ENCODE measurements at places on chromosomes 6 and 20.
A peak's percentile ranks its signal among the peaks of the same experiment; 100 is the strongest.

DNA sequence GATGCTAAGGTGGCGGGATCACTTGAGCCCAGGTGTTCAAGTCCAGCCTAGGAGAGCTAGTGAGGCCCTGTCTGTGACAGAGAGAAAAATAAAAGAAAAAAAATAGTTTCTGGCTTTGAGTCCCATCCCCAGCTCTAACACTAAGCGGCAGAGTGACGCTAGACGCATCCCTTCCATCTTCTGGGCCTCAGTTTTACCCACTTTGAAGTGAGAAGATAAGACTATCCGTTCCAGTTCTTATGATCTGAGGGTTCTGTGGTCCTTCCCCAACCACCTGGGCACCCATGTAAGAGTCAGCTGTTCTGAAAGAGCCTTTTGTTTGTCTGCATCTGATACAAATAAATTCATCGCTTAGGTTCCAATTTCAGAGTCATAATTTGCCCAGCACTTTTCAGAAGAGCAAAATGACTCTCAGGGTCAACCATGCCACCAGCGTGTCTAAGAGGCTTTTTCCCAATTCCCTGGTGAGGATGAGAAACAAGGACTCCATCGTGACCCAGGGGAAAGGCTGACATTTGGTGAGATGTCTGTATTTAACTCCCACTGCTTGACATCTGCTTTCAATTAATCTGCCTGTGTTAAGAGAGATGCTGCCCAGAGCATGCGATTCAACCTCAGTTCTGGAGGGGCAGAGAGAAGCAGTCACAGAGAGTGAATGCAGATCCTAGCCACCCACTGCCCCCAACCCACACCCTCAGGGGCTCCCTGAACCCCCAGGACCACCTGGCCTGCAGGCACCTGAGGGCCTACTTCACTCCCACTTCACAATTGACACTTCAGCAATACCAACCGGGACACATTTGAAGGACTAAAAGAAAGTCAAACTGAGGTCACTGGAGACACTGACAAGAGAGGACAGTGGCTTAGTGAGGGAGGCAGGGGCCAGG lies 131.6 kb upstream of the TOP1 start:
- no peak for DNase-seq

GRCh38 chr6:41672016-41672415 lies 33.7 kb downstream of the MDFI start:
- DNase-seq, result no peak

- no peak for DNase-seq
Measured at GRCh38 chr6:83303426-83303825, 110.3 kb downstream of the RWDD2A start.

- peak; percentile 2 for DNase-seq
Measured at GRCh38 chr6:96391776-96392360, 129.7 kb upstream of the UFL1 start.

DNA sequence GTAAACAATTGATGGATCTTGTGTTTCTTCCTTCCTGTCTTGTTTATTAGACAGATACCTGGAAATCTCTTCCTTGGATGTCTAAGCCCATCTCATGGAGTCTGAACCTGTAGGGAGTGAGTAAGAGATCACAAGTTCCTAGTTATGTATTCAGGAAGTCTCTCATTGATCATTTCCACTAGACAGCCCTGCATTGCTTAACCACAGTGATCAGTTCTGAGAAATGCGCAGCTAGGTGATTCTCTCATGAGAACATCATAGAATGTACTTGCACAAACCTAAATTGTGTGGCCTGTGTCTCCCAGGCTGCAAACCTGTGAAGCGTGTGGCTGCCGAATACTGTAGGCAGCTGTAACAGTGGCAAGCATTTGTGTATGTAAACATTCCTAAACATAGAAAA lies 39.1 kb downstream of the FAM120B start:
- DNase-seq, result no peak

DNA sequence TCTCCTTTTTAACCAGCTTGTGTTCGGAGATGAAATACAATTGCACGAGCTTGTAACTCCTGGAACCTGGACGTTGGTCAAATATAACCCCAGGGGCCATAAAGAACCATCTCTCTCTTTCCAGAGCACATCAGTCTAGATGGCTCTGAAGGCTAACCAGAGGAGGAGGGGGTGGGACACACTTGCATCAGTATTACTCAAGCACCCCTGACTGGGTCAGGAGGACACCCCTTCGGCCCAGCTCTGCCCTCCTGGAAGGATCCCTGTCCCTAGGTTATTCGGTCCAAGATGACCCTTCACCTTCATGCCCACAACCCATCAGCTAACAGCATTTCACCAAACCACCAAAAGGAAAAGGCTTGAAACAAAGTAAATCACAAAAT lies 67.1 kb downstream of the FYN start:
- DNase-seq, result no peak

DNA sequence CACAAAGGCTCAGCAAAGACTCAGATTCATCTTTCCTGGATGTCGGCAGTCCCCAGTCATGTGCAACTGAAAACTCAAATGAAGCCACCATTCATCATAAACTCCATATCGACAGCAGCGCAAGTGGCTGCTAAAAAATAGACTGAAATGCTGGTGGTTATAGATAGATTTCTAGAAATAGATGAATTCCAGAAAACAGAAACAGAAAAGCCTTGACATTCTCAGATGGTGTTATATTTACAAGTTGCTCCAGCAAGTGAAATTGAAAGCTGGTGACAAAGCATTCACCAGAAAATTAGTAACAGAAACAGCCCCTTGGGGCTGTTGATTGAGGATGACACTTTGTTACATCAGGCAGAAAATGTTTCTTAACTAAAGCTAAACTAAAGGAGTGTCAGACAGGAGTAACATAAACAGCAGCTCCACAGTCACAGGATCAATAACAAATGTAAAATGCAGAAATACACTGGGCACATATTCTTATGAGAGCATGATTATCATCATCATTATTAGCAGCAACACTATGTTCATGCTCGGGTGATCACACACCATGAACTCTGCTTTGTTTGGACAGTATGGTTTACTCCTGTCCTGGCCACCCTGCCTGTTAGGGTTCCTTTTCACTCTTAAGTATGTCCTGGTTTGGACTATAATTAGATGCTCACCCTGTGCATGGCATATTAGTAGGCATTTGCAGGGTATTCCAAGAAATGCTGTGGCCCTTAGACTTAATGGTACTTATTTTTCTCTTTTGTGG lies 36.4 kb upstream of the SLC35F1 start:
- no peak for DNase-seq

GRCh38 chr6:21750575-21750974 lies 157.0 kb downstream of the SOX4 start:
- DNase-seq, result no peak

DNA sequence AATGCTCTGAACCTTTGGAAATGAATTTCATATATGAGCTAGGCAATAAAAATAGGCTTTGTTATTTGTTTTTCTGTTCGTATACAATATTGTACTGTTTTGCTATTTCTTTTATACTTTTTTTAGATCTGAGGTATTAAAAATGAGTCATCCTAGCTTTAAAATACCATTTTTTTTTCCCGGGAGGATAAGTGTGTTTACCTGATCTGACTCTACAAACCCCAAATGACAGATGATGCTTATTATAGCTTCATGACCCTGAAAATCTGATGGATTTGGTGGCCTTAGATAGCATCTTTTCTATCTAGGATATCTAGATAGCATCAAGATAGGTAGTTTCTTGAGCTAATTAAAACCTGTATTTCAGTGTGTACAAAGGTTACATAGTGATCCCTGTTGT lies 206.4 kb downstream of the DTNBP1 start:
- DNase-seq, result no peak

DNA sequence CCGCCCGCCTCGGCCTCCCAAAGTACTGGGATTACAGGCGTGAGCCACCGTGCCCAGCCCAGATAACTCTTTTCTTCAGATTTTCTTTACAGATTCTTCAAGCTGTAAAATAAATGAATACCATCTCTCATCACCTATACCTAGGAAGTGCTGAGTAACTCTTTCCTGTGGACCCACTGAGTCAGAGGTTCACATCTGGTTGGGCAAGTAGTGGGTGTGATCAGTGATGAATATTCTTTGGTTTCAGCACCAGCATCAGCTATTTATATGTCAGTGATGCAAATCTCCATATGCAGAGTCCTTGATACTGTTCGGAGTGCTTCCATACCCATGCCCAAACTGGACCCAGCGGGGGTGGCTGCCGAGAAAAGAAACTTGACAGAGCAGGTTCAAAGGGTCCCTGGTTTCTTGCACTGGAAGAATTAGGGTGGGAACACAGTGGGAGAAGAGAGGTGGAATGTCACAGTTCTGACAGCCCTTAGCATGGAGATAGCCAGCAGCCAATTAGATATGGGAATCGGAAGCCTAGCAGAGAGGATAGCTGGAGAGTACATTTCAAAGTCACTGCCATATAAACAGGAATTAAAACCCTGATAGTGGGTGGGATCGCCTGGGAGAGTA lies 64.9 kb upstream of the DDR1 start:
- DNase-seq, result peak; percentile 65

- DNase-seq, result no peak
Measured at GRCh38 chr20:64155258-64156135, 8.8 kb upstream of the MYT1 start.

DNA sequence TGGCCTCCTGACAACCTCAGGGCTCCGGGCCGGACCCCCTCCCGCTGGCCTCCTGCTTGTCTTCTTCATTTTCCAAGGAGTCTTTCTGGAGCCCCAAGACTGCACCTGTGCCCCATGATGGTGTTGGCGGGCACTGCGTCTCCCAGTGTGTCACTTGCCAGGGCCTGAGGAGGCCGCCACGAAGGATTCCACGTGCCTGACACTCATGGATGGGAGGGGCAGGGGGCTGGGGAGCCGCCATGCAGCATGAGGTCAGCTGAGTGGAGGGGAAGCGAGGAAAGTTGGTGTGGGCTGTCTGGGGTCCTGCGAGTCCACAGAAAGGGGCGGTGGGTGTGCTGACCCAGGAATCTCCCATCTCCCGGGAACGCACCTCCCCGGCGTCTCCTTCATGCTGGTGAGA lies 165.7 kb downstream of the SMOC2 start:
- no peak for DNase-seq

DNA sequence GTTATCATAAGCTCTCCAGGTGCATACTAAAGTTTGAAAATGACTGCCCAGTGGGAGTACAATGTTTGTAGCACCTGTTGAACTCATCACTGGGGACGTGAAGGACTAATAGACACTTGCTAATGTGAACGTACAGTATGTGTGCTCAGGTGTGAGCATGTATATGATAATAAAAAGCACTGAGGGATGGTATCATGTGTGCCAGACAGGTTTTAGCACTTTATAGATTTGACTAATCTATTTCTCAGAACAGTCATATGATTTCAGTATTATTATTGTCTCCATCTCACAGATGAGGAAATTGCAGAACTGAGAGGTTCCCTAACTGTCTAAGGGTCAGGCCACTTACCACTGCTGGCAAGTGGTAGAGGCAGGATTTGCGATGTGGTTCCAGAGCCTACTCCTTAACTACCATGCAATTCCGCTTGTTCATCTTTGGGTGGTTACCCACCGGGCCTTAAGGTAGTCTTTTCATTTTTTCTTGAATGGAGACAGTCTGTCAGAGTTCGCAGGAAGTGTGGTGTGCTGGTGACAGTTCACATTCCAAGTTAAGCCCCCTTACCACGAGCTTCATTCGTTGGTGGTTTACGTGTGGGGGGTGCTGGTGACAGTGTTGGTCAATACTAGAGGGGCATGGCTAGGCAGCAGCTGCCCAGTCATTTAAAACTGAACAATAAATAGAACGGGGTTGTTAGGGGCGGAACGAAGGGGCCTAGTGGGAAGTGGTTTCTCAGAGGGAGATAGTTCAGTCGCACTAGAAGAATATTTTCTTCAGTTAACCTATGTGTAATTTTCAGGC lies 46.8 kb downstream of the RREB1 start:
- no peak for DNase-seq

DNA sequence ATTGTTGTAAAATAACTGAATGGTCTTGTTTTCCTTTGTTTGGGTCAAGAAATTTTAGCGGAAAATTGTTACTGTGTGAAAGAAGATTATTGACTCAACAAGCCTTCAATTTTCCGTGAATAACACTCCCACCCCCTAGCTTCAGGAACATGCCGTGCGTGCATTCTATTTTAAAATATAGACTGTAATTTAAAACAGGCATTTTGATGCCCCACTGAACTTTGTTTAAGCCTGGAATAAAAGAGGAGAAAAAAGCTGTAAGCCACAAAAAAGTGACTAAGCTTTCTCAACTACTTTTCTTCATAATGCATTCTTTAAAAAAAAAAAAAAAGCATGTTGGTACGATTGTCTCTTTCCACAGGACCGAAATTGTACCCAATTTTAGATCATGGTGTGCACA lies 166.0 kb downstream of the ARID1B start:
- no peak for DNase-seq

GRCh38 chr6:26197933-26198721 lies 110.9 kb downstream of the HFE start:
- DNase-seq, result peak; percentile 59

DNA sequence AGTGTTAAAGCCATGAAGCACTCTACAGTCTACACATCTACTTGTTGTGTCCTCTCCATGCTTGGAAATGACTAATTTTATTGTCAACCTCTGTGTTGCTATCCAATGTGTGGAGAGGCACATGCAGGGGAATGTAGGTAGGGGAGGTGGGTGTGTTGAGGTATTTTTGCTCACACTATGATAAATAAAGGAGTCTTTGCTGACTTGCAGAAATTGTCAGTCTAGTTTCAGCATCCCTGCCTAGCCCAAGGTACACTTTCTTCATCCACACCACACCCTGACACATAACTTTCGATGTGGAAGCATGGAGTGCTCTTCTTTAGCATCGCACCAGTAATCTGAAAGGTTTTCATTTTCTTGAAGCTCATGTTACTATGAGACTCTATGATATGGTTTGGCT lies 264.0 kb downstream of the TRDN start:
- no peak for DNase-seq

DNA sequence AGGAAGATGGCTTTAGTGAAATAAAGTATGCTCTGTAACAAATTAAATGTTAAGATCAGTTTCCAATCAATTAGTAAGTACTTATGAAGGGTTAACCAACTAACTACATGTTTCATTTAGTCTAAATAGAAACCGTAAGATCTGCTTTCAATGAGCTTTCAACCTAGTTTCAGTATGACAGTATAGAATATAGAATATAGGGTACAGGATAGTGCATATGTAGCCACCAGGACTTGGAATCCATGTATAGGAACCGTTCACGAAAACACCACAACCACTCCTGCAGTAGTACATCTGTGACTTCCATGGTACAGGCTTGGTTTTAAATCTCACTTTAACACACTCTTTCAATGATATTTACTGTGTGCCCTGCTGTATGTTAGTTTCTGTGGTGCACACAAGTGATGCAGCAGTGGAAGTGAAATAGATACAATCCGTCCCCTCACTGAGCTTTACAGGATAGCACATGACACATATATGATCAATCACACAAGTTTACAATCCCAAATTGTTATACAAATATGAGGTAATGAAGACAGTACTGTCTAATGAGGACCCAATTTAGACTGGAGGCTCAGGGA lies 479.7 kb upstream of the MARCKS start:
- DNase-seq, result no peak

DNA sequence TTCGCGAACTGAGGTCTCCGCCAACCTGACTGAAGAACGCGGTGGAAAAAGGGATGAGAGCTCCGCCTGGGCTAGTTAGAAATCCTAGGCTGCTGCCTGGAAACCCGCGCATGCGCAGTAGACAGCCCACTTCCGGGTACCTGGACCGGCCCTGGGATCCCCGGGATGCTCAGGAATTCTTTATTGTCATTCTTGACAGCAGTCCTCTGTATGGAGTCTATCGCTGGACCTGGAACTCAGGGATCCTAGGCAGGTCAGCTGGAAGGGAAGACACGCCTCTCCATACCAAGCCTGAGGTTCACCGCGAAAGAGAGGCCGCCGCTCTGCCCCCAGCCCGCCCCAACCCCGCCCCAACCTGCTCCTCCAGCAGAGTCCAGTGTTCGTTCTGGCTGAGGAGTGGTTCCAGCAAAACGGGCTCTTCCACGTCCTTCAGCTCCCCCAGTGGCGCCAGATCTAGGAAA lies 1379.2 kb upstream of the DEFB115 start:
- DNase-seq, result no peak

GRCh38 chr6:170058878-170059485 lies 231.9 kb downstream of the DLL1 start:
- no peak for DNase-seq

All from activated naive CD8-positive, alpha-beta T cell treated with anti-CD3 and anti-CD28 coated beads, Interleukin-2, amount 50 U/mL, for 24 hours (primary cell).